ENCODE measurements at places on chromosomes 16 and 17.
A peak's percentile ranks its signal among the peaks of the same experiment; 100 is the strongest.

GRCh38 chr16:30892670-30893416, 1.0 kb downstream of the BCL7C start:
- DNase-seq, result no peak

DNA sequence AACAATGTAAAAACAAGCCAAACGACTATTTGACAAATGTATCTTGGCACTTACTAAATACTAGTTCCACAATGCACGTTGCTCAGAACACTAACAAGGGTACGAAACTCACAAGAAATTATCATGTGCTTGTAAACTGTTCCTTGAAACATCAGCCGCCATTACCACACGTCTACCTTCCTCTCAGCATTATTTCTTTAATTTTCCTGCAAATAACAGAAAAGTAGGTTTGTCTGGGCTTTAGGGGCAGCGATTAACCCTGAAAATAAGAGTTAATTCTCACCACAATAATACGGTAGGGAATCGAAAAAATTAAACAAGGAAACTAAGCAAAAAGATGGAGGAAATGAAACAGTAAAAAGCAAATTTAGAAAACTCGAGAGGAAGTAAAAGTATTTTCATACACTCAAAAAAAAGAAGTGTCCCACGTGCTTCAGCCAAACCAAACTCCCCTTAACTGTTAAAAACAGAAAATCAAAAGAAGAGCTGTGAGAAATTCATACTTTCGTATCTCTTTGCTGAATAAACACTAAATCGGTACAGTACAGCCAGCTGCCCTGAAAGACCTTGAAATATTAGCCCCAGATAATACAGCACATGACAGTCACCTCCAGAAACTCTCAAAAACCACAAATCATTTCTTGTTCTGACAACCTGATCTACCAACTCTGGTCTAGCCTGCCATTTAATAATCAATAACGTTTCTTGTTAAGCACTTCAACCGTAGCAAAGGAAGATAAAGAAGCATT, 1.2 kb downstream of the ARHGAP17 start:
- no peak for DNase-seq

- no peak for DNase-seq
Measured at GRCh38 chr17:20032636-20033035, 23.5 kb downstream of the SPECC1 start.

DNA sequence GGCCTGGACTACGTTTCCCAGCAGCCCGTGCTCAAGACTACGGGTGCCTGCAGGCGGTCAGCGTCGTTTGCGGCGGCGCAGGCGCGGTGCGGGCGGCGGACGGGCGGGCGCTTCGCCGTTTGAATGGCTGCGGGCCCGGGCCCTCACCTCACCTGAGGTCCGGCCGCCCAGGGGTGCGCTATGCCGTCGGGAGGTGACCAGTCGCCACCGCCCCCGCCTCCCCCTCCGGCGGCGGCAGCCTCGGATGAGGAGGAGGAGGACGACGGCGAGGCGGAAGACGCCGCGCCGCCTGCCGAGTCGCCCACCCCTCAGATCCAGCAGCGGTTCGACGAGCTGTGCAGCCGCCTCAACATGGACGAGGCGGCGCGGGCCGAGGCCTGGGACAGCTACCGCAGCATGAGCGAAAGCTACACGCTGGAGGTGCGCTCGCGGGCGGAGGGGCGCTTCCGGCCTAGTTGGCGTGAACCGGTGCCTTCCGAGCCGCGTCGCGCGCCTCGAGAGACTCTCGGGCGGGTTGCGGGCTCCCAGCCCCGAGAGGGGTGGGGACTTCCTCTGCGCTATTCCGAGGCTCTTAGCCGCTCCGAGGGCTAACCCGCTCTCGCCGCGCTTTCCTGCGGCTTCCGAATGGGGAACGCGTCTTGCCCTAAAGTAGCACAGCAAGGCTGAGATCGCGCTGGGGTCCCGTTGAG, at the start of gene RBL2:
Gene RBL2 (plus strand): TSS at position 95 of the 689 bp plus-strand sequence. CDS start 86 bp downstream, at position 181.
- DNase-seq, result peak; percentile 79

DNA sequence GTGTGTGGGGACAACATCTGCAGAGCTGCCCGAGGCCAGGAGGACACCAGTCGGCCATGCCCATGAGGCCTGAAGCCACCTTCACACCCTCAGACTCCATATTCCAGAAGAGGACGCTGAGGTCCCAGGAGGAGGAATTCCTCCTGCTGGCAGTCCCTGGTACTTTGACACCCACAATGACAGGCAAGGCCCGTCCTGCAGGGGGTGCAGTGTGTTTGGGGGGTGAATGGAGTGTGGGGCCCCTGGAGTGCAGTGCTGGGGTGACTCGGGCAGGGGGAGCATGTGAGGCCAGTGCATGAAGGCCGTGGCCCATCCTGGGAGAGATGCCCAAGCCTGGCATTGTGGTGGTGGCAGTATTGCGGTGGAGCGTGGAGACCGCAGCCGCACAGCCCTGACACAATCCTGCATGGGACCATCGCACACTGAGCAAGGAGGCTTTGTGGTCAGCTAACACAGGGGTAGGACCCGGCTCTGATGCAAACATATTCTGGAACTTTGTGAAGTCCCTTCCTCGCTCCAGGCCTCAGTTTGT, 52.2 kb downstream of the ZDHHC7 start:
- DNase-seq, result no peak

- DNase-seq, result no peak
Measured at GRCh38 chr17:49875685-49876084, 27.8 kb upstream of the TAC4 start.

DNA sequence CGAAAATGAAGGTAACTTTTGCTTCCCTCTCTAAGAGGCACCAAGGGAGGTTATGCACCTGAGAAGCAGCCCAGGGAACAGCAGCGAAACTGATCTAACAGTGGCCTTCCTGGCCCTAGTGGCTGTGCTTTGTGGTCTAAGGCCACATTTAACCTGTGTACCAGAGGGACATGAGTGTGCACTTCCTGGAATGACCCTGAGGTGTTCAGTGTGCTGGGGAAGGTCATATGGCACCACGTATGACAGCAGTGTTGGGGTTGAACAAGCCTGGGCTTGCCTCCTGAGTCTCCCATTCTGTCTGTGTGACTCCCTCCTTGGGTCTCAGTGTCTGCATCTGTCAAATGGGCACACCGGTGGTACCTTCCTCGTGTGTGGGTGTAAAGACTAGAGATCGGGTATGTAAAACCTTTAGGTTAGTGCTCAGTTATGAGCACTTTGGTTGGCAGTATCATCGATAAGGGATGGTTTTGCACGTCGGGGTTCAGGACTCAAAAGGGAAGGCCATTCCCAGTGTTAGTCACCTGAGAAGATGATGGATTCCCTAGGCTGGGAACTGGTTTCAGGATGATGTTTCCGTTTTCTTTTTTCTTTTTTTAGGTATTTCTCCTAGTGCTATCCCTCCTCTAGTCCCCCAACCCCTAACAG, 31.9 kb downstream of the PLCG2 start:
- no peak for DNase-seq

GRCh38 chr17:81129711-81130367, 35.5 kb upstream of the PVALEF start:
- DNase-seq, result no peak

- no peak for DNase-seq
Measured at GRCh38 chr16:85423631-85424030, 189.5 kb upstream of the GSE1 start.

DNA sequence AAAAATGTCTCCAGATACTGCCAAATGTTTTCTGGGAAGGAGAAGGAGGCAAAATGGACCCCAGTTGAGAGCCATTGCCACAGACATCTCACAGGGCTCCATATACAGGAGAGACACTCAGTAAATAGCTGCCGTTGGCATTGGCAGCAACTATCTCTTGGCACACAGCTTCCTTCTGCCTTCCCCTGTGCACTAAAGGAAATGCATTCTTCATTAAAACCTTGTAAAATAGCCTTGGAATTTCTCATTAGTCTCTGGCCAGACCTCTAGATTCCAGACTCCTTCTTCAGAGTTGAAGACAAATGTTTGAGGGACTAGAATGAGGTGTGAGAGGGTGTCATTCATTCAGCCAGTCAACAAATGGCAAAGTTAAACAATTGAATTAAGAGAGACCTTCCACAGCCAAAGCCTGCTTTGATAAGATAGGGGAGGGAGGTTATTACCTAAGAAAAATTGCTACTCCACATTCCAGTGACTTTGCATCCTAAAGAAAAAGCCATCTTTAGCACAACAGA, 223.9 kb upstream of the HS3ST3A1 start:
- DNase-seq, result no peak

DNA sequence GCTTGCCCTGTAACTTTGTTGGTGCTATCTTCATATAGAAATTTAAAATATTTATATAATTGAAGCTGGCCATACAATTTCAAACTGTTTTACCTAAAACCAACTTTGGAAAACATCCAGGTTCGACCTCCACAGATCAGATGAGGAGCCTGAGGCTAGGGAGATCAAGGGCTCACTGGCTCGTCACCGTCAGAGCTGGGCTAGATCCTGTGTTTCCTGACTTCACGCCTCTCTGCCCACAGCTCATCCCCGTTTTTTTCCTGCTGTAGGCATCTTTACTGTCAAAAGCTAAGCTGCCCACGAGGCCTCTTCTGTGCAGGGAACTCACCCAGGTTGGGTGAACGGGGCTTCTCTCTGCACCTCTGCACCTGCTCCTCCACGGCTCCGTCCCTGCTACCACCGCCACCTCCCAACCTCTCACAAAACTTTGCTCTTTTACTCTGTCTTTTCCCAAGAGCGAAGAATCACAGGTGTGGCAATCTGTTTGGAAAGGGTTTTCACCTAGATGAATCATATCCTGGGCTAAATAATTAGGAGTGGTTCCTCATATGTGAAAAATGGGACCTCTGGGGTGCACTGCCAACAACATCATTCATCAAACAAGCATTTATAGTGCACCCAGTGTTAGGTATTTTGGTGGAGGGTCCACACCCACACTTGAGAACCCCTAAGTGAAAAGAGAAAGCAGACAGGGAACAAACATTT, 24.8 kb upstream of the KDM6B start:
- no peak for DNase-seq

GRCh38 chr16:53855056-53855455, 151.1 kb downstream of the FTO start:
- DNase-seq, result no peak

GRCh38 chr17:81740395-81740961, 28.4 kb downstream of the SLC25A10 start:
- no peak for DNase-seq

DNA sequence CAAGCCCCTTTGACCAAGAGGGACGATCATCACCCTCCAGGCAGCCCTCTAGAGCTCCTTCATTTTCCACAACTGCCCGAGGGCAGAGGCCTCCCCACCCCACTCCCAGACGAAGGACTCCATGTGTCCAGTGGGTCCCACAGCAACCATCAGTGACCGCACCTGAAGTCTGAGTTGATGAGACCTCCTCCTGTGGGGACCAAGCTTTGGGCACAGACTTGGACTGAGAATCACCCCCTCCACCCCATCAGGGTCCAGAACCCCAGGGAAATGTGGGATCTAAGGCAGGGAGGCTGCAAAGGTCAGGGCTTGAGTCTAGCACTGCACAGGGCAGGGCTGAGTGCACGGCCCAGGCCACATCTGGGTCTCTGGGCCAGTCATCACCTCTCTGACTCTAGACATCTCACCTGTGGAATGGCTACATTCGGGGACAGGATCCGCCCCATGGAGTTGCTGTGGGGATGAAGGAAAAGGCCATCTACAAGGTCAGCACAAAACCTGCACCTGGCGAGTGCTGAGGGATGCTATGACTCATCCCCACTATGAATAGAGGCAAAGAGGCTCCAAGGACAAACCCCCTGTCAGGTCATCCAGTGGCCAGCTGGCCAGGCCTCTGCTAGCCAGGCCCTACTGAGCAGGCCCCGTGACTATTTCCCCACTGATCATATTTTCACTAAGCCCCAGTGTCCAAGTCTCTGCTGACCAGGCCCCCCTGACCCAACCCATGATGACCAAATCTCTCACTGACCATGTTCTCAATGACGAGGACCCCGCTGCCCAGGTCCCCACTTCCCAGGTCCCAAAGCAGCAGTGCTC, 38.4 kb downstream of the TNFRSF13B start:
- no peak for DNase-seq

GRCh38 chr16:70520612-70521297, 2.6 kb downstream of the COG4 start:
- DNase-seq, result no peak

DNA sequence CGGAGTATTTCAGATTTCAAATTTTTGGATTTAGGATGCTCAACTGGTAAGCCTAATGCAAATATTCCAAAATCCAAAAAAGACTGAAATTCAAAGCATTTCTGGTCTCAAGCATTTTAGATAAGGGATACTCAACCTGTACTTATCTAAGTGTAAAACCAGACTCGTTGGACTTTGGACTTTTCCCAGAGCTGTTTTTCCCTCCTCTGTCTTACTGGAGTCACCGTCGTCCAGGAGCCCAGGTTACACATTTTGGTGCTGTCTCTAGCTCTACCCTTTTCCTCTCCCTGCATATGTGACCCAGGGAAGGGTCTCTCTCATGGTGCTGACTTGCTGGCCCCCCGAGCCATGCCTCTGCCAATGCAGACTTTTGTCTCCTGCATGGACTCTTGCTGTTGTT, 46.0 kb upstream of the MMP2 start:
- DNase-seq, result no peak

DNA sequence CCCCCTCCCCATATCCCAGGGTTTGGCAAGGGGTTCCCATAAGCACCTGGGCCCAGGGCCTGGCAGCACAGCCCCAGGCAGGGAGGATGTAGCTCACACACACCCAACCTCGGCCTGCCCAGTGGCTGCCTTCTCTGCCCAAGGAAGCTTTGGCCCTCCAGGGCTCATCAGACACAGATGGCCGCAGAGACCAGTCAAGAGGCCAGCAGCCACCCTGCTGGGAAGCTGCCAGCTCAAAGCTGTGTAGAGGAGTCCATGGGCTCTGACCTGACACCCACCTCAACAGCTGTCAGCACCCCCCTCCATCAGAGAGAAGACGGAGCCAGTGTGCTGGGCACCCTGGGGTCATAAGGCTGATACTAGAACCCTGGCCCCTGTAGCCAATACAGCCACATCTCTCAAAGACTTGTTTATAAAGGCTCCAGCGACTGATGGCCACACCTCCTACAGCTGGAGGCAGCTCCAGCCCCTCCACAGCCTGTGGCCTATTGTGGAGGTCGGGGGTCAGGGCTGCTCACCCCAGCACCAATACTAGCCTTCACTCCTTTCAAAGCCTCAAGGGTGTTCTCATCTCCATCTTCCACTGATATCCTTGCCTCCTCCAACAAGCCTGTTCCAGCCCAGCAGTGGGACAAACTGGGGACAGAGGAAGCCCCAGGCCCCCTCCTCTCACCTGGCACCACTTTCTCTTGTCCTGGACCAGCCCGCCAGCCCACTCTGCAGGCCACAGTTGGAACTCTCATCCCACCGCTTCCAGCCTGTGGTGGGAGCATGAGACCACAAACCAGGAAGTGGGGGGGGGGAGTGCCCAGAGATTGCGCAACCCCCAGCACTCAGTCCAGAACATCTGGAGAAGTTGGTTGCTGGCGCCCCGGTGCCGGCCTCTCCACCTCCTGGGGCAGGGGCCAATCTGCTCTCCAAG, 2.2 kb upstream of the MPG start:
- no peak for DNase-seq

- peak; percentile 21 for DNase-seq
Measured at GRCh38 chr16:87203060-87203656, 114.0 kb downstream of the C16orf95 start.

- DNase-seq, result no peak
Measured at GRCh38 chr17:273981-274832, 78.4 kb downstream of the RPH3AL start.

GRCh38 chr17:78624324-78625151, 47.3 kb upstream of the DNAH17 start:
- DNase-seq, result no peak

All from activated CD4-positive, alpha-beta T cell treated with anti-CD3 and anti-CD28 coated beads, Interleukin-2, amount 50 U/mL, for 1 hour (primary cell).